Activated T-cell treated with anti-CD3 and anti-CD28 coated beads, Interleukin-2, amount 50 U/mL, for 72 hours (primary cell): ENCODE measurements at places on chromosomes 12 and 14. TPM values are rescaled to one million over a fixed set of nuclear protein-coding genes. Genes with fewer than 3 reads are reported as not detected.

DNA sequence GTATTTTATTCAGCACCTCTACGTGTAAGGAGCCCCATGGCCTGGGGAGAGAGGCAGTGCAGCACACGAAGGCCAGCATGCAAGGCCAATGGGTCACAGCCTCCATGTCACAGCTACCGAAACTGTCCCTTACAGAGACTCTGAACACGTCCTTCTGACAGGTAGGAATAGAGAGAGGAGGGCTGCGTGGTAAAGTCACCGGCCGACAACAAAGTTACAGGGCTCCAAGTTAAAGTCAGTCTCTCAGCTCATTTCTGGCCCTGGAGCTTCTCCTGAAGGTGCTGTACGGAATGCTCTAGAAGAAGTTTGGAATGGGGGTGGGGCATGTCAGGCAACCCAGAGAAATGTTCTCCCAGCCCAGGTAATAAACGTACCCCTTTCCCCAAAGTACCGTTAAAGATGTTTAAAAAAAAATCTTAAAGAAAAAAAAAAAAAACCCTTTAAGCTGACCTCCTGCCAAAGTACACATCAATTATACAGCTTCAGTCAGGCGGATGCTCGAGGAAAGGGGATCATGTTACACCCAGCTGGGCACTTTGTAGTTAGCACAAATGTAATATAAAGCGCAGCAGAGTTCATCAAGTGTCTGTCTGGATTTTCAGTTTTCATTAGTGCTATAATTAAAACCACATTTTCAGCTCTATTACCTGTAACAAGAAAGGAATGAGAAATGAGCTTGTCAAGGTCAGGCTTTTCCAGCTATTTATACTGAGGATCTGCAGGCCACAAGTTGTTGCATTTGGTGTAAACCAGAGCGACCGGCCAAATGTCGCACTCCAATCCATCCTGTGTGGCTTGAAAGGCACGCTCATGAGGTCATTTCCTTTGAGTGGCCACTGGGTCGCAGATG, 53.3 kb upstream of the CDKN3 start:
- DNase-seq: no peak

GRCh38 chr12:122045262-122045661, 23.6 kb downstream of the BCL7A start:
- DNase-seq: no peak

DNA sequence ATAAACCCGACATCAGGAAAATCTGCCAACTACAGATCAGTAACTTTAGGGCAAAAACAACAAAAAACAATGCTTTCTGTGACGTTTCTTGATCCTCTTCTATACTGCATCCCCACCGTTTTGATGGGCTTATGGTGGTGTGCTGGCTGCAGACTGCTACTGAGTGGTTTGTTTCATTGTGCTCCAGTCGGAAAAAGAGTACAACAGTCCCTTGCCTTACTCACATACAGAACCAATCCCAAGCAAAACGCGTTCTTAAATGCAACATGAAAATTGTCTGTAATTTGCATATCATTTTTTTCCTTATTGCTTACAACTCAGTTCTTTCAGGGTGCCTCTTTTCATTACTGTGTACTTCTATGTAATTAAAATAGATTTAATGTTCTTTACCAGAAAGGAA, 2.3 kb downstream of the ETV6 start:
- DNase-seq: no peak

ADGRD1 gene
- total RNA-seq: 2.0 TPM

SSTR1 gene
- not detected for total RNA-seq
